ENCODE measurements at places on chromosomes 11 and 22.

DNA sequence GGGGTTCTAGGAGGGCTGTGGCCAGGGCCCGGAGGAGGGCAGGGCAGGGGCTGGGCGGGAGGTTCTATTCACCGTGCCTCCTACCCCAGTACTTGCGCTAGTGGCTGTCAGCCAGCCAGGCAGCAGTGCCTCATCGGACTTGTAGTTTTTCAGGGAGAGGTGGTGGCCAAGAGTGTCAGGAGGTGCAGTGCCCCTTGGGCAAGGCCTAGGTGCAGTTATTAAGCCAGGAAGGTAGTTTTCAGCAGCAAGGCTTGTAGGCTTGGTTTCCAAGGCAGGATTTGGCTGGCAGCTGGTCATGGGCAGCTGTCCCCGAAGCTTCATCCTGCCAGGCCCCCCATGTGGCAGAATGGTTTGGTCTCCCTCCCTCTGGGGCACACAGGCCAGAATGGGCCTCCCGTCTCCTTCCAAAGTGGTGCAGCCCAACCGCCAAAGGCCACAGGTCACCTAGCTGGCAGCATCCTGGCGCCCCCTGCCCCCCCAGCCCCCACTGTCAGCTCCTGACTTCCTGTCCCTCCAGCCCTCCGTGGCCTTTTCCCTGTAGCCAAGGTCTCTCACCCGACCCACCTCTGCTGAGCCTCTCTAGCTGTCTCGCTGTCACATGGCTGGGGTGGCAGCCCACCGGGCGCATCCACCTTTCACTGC, 8.5 kb downstream of the CCDC88B start:
- DNase-seq: no peak

DNA sequence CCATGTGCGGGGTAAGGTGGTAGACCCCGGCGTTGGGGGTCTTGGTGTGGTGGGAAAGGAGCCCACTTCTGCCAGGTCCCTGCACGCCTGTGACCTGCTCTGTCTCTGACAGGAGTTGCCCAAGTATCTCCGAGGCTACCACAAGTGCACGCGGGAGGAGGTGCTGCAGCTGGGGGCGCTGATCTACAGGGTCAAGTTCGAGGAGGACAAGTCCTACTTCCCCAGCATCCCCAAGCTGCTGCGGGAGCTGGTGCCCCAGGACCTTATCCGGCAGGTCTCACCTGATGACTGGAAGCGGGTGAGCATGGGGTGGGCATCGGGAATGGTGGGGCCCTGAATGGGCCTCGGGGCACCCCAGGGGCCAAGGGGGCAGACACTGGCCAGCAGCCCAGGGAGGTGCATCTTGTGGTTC, 83.0 kb downstream of the MYO7A start:
- no peak for DNase-seq

DNA sequence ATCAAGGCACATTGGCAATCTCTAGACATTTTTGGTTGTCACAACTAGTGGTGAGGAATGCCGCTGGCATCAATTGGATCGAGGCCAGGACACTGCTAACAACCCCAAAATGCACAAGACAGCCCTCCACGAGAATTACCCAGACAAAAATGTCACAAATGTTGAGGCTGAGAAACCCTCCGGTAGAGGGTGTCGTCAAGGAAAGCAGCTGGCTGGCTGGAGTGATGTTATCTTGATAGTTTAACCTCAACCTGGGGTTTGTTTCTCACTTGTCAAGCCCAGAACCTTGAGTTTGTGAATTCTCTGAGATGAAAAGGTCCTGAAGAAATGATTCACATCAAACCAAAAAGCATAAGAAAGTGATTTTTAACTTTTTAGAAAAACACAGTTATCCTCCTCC, 21.1 kb upstream of the TMPRSS13 start:
- DNase-seq: no peak

- no peak for DNase-seq
Observed at GRCh38 chr22:30887453-30887852, 81.1 kb downstream of the MORC2 start.

DNA sequence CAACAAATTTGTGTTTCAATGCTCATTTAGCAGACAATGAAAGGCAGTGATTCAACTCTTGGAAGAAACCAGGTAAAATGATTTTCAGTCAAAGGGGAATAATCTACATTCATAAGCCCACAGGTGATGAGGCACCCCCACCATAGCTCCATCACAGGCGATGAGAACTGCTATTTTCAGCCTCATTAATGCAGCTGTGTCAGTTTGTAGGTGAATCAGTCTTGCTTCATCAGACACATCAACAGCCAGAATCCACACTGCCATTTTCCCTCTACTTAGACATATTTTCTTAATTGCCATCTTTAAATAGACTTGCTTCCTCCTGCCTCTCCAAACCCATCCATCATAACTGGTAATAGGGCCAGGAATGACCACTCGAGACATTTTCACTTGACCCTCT, 701.0 kb downstream of the OPCML start:
- no peak for DNase-seq

- no peak for DNase-seq
Observed at GRCh38 chr11:80598905-80599304, 1158.1 kb upstream of the TENM4 start.

GRCh38 chr11:132358573-132358953, 988.1 kb downstream of the NTM start:
- no peak for DNase-seq

DNA sequence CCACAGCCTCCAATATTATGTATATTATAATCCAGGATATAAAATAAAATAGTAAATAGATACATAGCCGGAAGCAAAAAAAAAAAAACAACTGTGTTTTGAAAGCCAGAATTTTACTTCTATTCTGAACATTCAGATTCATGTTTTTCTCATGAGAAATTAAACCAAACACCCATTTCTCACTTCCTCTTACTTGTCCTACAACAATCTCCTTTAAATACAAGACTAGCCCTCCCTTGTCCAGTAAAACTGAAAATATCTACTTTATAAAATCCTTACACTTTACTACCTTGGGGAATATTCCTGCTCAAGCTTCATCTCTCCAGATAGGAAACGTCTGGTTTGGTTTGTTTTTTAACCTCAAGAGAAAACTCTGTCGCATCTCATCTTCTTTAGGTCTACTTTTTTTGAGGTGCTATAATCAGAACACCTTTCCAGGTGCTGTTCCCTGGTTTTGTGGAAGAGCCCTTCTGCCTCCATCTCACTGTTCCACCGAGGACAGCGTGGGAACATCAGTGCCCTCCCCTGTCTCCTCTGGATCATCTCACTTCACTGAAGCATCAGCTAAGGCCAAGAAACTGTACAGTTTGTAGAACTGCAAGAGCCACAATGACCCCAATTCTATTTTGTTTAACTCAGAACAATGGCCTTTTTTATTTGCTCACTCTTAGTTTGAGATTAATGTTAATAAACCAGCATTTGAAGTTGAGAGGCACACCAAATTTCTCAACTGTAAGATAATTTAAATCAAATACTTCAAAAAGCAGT, 82.0 kb upstream of the ARHGAP32 start:
- DNase-seq: no peak

DNA sequence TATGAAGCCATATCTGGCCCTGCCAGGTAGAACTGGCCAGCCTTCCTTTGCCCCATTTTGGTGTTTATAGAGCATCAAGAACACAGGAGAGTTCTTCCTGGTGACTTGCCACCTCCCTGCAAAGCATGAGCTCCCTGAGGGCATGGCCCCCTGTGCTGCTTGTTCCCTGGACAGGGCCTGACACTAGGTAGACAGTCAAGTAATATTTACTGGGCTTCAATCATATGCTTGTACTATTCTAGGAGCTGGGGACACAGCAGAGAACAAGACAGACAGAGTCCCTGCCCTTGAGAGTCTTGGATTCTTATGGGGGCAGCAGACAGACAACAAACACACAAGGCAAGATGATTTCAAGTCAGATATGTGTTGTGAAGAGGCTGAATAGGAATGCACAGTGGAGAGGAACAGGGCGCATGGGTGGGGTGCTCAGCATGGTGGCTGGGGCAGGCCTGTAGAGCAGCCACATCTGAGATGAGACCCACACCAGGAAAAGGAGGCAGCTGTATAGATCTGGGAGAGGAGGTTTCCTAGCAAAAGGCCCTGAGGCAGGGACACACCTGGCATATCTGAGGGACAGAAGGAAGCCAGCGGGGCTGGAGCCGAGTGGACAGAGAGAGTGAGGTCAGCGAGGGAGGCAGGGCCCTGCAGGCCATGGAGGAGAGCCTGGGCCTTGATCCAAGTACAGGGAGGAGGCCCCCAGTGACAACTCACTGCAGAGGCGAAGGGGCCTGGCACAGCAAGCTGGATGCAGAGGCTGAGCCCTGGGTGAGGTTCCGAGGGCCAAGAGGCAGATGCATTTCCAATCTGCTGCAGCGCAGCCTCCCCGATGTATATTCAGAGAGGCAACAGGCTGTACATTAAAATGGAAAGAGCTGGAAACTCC, 10.2 kb upstream of the CBX6 start:
- DNase-seq: peak; percentile 33

- no peak for DNase-seq
Observed at GRCh38 chr11:7498193-7498592, 12.9 kb downstream of the OLFML1 start.

- no peak for DNase-seq
Observed at GRCh38 chr11:73114835-73115220, 27.3 kb downstream of the FCHSD2 start.

DNA sequence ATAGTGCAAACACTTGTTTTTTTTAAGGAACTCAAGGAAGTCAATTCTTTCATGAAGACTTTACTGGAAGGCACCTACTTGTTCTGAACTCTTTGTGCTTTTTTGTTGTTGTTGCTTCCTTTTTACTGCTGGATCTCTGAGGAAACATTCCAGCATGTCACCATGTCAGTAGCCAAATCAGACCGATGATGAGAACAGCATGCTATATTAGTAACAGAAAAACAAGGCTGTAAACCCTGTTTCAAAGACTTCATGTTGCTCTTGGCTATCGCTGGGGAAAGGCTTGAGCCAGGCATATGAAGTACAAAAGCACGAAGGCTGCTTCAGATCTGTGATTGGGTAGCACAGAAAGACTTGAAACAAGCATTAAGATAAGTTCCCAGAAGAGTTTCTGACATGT, 125.6 kb upstream of the SLC5A12 start:
- peak; percentile 72 for DNase-seq

- DNase-seq: peak; percentile 77
Observed at GRCh38 chr22:20020533-20021195, at the start of gene TANGO2. Gene TANGO2 (plus strand): TSS chr22:20021110. CDS start chr22:20036799, 15,689 bp downstream.

DNA sequence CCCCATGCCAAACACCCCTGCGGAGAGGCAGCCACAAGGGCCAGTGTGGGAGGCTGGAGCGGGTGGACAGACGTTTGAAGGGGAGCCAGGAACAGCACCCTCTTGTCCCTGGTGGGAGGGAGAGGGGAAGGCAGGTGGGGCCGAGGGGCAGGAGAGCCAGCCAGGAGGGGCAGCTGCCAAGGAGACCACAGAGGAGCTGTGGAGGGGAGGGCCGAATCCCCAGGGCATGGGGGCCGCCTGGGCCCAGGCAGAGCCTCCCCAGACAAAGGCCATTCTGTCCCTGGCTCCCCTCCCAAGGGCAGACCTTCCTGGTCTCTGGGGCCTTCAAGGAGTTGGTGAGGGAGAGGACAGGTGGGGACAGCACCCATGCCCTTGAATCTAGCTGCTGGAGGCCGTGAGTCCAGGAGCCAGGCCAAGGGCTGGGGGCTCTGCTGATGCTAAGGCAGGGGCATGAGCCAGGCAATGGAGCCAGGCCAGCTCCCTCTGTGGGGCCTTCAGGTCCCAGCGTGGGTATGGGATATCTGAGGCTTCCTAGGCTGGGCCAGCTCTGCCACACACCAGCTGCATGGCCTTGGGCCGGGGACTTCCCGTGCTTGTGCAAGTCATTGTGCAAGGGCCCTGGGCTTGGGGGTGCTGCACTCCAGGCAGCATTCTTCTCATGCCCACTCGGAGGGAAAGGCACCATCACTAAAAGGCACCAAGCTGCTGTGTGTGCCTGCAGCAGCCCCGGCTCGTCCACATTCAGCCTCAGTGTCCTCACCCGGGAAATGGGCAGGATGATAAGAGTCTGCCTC, 11.4 kb downstream of the EMID1 start:
- DNase-seq: no peak

DNA sequence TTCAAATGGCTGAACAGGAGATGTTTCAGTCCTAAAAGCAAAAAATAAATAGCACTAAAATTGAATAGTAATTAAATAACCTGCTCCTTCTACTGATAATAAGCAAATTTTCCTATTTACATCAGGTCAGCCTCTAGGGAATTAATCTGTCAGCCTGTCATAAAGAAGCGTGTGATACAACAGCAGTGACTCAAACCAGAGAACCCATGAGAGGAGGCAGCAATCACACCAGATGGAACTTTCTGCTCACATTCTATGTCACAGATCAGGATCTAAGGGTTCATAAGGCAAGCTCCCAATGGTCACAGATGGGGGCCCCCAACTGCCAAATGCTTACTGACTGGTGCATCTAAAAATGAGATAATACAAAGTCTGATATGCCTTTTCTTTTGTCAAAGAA, 41.1 kb downstream of the RBFOX2 start:
- peak; percentile 41 for DNase-seq

GRCh38 chr22:36461665-36462649, 19.5 kb downstream of the TXN2 start:
- no peak for DNase-seq

GRCh38 chr22:34004058-34004457, 83.8 kb upstream of the LARGE1 start:
- no peak for DNase-seq

DNA sequence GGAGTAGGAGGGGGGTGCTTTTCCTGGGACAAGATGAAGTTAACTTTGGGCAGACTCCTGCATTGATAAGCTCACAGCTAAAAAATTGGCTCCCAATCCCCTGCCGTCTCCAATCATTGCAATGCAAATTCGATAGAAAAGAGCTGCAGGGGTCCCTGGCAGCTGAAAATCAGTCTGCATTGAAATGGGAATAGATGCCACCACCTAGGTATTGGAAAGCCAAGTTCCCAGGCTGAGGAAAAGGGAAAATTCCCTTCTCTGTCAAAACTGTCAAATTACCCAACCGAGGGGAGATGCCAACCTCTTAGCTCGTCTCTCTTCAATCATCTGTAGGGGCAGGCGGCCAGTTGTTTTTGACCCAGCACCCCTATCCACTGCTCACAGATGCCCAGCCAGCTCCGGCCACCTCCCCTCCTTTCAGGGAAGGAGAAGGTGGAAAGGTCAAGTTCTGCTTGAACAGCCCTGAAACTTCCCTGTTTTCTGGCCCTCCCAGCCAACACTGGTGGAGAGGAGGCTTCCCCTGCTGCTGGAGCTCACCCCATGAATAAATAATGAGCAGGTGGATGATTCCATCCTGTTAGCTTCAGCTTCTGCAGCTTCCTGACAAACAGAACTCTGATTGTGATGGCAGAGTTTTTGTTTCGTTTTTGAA, 916.3 kb downstream of the TBC1D22A start:
- no peak for DNase-seq

- no peak for DNase-seq
Observed at GRCh38 chr11:11265994-11266606, 87.0 kb downstream of the CSNK2A3 start.

GRCh38 chr22:46058591-46059519, 81.9 kb upstream of the WNT7B start:
- DNase-seq: no peak

DNA sequence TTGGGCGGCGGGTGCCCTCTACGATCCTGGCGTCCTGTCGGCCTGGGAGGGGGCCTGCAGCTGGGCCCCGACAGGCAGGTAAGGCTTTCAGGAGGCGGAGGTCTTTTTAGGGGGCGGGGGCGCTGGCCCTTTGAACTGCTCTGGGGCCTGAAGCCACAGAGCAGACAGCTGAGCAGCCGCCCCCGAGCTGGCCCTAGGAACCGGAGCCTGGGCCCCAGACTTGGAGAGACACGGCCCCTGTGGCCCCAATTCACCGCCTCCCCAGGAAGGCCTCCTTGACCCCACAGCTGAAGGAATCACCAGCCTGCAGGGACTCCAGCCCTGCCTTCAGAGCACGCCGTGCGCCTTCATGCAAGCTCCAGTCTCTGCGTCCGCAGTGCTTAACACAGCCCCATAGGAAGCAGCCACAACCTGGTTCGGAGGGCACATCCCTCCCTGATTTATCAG, 618 bp upstream of the CERK start:
- DNase-seq: peak; percentile 6

- no peak for DNase-seq
Observed at GRCh38 chr11:133355095-133355494, 177.2 kb downstream of the OPCML start.

Measured in stromal cell of bone marrow (primary cell).